Glutamatergic neuron (in vitro differentiated cells): ENCODE measurements at places on chromosomes 1 and 21. TPM values are rescaled to one million over a fixed set of nuclear protein-coding genes. Genes with fewer than 3 reads are reported as not detected.

The MIGA1 gene
- 10.2 TPM for total RNA-seq

The UBL4B gene
- not detected for total RNA-seq

The PGLYRP4 gene
- total RNA-seq, result not detected

The OR10J1 gene
- total RNA-seq, result not detected

The FBLIM1 gene
- 29.9 TPM for total RNA-seq

The NTRK1 gene
- 296 TPM for total RNA-seq

The ELAPOR1 gene
- 1.5 TPM for total RNA-seq

The THEM5 gene
- not detected for total RNA-seq

The CYP4Z1 gene
- total RNA-seq, result not detected

The ADAR gene
- 166 TPM for total RNA-seq

The TFF2 gene
- total RNA-seq, result not detected

The OR2M3 gene
- total RNA-seq, result not detected

The SH3BP5L gene
- 74.0 TPM for total RNA-seq

The KRTAP7-1 gene
- not detected for total RNA-seq

The FCRL4 gene
- not detected for total RNA-seq

The GJA5 gene
- total RNA-seq, result not detected

The KCNN3 gene
- total RNA-seq, result 3.8 TPM

The CD53 gene
- not detected for total RNA-seq

The RBM11 gene
- 2.7 TPM for total RNA-seq

The FCRLB gene
- total RNA-seq, result 0.34 TPM

The ANKRD35 gene
- total RNA-seq, result 2.1 TPM

The HRNR gene
- not detected for total RNA-seq

The IGFN1 gene
- total RNA-seq, result 1.9 TPM
